Ovary (tissue), 10 donors: ENCODE measurements at places on chromosomes 3 and 15. TPM values are rescaled to one million over a fixed set of nuclear protein-coding genes. Genes with fewer than 3 reads are reported as not detected.

DNA sequence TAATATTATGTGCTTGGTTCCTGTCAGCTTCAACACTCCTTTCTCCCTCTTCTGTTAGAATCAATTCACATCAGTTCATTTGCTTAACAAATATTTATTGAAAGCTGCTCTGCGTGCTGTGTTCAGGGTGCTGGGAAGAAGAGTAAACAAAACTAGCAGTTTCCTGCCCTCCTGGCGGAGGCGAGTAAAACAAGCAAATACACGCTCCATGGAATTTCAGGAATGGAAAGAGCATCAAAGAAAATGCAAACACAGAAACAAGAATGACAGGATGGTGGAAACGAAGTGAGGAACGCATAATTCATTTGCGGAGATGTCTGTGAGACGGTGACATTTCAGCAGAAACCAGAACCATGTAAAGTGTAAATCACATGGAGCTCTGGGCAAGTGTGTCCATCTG, 49.4 kb upstream of the SPTSSB start:
- H3K36me3 ChIP-seq, result no peaks in the 10 kb centered on the region
- no peaks in the 10 kb centered on the region for H3K4me1 ChIP-seq
- H3K27me3 ChIP-seq, result no peaks in the 10 kb centered on the region

GRCh38 chr3:100400419-100400779, 490 bp downstream of the TOMM70 start:
- peaks cover 13% of the 10 kb centered on the region for H3K4me1 ChIP-seq
- H3K27me3 ChIP-seq, result no peaks in the 10 kb centered on the region
- H3K4me3 ChIP-seq, result peak overlapping the region; percentile 91
- DNase-seq, result no peak
- peak overlapping the region; percentile 30 for H3K27ac ChIP-seq

Gene SI
- total RNA-seq, result not detected

Gene CACNA2D2
- total RNA-seq, result 4.5 TPM

DNA sequence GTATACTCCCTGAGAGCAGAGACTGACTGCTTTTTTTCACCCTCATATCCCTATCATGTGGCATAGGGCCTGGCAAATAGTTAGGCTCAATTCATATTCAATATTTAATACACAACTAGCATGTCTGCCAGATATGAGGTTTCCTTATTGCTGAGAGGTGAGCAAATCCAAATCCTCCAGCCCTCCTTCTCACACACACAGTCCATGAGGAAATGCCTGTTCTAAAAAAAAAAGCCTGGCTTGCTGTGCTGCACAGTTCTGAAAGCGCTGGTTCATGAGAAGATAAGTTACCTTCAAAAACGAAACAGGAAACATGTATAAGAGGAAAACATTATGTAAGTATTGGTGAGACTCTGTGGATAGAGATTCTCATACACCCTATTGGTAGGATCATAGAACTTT, 15.5 kb upstream of the ACAP2 start:
- H3K27me3 ChIP-seq, result no peaks in the 10 kb centered on the region
- H3K4me3 ChIP-seq, result no peak overlapping the region
- no peaks in the 10 kb centered on the region for H3K36me3 ChIP-seq
- peaks cover 3% of the 10 kb centered on the region for H3K4me1 ChIP-seq
- no peak overlapping the region for H3K27ac ChIP-seq

Gene KLHL40
- not detected for total RNA-seq

- H3K27ac ChIP-seq, result no peak overlapping the region
- DNase-seq, result no peak
- no peaks in the 10 kb centered on the region for H3K4me1 ChIP-seq
- no peaks in the 10 kb centered on the region for H3K36me3 ChIP-seq
- H3K27me3 ChIP-seq, result no peaks in the 10 kb centered on the region
These were observed 275.9 kb upstream of the TBL1XR1 start for GRCh38 chr3:177473184-177473583.

- H3K27ac ChIP-seq, result no peak overlapping the region
- no peaks in the 10 kb centered on the region for H3K27me3 ChIP-seq
- peaks cover 11% of the 10 kb centered on the region for H3K4me1 ChIP-seq
- no peaks in the 10 kb centered on the region for H3K36me3 ChIP-seq
- DNase-seq, result no peak
These were observed 314.3 kb upstream of the RASGRP1 start for GRCh38 chr15:38878926-38879325.

Gene TRPM1
- total RNA-seq, result not detected

Gene CHRFAM7A
- total RNA-seq, result 0.34 TPM

Gene SLC12A1
- total RNA-seq, result not detected
